T follicular helper cell (primary cell): ENCODE measurements at places on chromosomes 7 and 10.

DNA sequence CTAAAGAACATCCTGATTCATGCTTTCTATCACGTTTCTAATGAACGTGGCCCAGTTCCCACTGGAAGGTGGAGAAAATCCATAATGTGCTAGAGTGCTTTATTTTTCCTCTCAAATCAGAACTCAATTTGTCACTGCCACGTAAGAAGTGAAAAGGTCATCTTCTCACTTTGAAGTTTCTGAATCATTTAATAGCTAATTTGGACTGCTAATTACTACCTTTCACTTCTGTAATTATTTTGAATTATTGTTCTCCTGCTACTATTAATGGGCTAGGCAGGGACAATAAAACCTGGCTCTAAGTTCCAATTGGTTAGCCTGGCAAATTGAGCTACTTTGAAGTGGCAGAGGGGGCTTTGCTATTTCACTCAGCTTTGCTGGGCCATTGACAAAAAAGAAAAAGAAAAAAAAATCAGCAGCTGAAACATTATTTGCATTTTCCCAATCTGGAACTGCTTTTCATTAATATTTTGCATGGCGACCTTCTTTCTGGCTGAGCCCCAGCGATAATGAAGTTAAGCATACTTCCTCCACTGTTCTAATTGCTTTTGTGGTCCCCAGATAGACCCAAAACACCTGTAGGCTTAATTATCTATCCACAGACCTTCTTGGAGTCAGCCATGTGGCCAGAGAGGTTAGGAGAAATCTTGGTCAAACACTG lies 264.2 kb downstream of the SEC23IP start:
- no peak for DNase-seq

DNA sequence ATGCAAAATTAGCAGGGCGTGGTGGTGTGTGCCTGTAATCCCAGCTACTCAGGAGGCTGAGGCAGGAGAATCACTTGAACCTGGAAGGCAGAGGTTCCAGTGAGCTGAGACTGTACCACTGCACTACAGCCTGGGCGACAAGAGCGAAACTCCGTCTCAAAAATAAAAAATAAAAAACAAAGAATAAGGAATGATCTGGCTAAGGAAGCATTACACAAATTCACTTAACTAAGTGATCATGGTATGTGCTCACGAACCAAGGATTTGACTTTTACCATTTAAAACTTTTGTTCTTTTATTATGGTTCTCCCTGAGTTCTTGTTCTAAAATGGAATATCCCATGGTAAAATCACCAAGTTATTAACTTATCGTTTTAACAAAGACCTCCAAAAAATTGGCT lies 71.2 kb downstream of the SIRT1 start:
- no peak for DNase-seq

DNA sequence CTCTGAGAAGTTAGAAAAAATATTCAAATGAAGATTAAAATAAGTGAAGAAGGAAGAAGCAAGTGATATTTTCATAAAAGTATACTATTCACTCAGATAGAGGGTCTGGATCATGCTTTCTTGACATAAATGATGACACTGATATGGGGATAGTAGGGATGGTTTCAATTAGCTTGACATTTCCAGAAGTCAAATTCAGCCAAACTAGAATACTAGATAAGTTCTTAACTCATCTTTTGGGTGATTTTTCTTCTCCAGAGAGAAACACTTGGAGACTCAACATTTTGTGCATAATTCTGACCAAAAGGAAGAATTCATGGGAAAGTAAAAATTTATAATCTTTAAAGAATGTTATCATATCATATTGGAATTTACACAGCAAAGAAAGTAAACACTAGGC lies 152.0 kb upstream of the LRGUK start:
- no peak for DNase-seq

GRCh38 chr10:12807096-12807755 lies 194.3 kb downstream of the CCDC3 start:
- no peak for DNase-seq

DNA sequence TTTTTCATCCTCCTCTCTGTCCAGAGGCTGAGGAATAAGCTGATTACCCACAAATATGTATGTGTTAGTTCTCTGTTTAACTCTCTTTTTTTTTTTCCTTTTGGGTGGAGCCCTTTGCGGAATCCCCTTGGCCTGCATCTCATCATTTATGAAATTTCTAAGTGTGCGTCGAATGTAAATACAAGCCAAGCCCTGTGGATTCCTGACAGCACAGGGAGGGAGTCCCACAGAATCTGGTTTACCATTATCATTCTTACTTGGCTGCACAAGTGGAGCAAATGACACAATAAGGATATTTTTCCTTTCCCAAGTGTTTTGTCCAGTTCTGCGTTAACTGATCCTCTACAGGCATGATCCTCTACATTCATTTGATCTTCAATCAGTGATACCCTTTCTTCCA lies 11.4 kb downstream of the STK31 start:
- DNase-seq: no peak

GRCh38 chr10:63585041-63585440 lies 63.8 kb downstream of the REEP3 start:
- DNase-seq: no peak

DNA sequence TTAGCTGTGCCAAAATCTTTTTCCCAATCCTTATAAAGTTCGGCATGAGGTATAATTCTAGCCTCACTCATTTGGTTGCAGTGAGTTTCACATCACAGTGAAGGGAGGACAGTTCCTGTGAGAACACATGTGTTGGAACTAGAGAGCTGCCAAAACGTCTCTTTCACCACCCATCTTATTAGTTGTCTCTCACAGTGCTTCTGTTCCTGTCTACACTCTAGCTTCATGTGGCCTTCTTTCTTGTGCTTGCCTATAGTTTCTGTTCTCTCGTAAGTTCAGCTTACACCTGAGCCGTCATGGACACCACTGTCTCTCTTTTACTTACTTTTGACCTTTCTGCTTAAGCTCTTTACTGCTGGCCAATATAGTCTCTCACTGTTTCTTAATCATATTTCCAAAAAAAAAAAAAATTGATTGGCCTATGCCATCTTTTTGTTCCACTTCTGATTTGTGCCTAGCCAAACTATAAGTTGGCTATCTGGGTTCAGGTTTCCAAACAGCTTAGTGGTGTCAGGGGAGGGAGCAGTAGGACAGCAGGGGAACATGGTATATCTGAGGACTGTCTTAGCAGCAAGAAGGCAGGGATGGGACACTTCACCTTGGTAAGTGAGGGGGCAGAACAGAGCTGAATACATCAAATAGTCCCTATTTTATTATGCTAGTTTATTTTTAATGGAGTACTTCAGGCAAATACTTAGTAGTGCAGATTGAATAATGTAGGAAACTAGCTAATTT lies 38.0 kb downstream of the ZNRF2 start:
- no peak for DNase-seq

GRCh38 chr7:75723444-75723843 lies 15.3 kb downstream of the HIP1 start:
- DNase-seq: no peak

DNA sequence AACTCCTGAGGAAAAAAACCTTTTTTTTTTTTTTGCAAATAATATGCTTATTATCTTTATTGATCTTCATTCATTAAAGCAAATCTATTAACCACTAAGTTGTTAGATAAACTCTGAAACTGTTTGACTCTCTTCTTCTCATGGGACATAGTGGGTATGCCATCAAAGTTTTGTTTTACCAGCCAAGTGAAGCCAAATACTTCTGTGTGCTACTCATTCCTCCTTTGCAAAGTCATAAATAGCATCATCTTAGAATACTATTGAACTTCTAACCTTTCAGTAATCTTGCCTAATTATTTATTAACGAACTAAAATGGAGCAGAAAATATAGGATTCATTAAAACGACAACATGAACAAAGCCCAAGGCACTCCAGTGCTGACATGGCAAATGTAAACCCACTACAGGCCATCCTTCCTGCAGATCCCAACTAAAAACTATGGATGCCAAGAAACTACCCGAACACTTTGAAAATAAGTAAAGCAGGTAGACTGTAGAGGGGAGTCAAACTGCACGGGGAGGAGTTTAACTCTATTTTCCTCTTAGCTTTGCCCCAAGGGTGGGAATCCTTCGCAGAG lies 61.2 kb upstream of the ODAD2 start:
- no peak for DNase-seq

DNA sequence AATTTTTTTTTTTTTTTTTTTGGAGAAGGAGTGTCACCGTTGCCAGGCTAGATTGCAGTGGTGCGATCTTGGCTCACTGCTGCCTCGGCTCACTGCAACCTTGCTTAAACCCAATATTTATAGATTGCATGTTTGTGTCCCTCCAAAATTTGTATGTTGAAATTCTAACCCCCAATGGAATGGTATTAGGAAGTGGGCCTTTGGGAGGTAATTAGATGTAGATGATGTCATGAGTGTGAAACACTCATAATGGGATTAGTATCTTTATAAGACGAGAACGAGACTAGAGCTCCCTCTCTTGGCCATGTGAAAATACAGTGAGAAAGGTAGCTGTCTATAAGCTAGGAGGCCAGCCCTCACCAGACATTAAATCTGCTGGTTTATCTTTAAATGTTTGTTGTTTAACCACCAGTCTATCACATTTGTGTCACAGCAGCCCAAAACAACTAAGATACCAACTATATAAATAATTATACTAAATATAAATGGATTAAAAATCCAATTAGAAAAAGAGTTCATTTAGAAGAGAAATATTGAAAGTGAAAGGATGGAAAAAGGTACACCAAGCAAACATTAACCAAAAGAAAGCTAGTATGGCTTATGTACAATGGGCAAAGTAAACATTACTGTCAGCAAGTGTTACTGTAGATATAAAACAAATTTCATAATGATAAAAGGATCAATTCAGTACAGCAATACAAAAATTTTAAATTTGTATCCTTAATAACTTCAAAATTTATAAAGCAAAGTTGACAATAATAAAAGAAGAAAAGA lies 9.3 kb downstream of the TCAF1 start:
- DNase-seq: no peak

- DNase-seq: no peak
These were observed 61.7 kb downstream of the AGK start for GRCh38 chr7:141612861-141613260.

GRCh38 chr10:45023426-45023825 lies 22.7 kb downstream of the ZNF22 start:
- DNase-seq: no peak

DNA sequence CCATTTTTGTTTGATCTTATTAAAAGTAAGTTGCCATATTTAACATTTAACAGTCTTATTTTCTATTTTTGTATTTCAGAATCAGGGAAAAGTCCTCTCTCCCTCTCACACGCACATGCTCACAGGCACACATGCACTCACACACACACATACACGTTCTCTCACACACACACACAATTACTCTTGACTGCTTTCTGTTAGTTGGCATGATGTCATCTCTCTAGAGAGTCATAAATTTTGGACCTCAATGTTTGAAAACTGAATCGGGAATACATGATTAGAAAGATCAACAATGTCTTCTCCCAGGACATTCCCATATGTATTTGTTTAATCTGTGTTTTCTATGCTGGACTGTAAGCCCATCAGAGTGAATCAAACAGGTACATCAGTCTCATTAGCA lies 165.7 kb upstream of the AHR start:
- no peak for DNase-seq

DNA sequence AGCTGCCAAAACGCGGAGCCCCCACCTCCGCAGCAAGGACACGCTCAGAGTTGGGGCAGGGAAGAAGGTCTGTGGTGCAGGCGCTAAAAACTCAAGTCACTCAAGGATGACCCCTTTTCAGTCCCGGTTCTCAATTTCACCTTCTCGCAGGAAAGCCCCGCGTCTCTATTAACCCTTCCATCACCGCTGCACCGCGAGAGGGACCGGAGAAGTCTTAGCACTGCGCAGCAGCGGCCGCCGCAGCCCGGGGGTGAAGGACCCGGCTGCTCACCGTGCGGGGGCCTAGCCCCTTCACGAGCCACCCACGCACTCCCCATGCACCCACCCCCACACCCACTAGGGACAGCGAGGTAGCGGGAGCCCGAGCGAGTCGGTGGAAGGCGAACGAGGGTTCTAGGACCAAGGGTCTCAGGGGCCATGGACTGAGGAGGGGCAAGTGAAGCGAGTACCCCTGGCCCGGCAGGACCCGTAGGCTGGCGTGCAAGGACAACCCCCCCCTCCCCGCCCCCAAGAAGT lies 162.9 kb downstream of the SH3PXD2A start:
- no peak for DNase-seq

- DNase-seq: no peak
These were observed 687 bp upstream of the DKK1 start for GRCh38 chr10:52313256-52313932.

- no peak for DNase-seq
These were observed 5.7 kb upstream of the WDR86 start for GRCh38 chr7:151415375-151416105.

DNA sequence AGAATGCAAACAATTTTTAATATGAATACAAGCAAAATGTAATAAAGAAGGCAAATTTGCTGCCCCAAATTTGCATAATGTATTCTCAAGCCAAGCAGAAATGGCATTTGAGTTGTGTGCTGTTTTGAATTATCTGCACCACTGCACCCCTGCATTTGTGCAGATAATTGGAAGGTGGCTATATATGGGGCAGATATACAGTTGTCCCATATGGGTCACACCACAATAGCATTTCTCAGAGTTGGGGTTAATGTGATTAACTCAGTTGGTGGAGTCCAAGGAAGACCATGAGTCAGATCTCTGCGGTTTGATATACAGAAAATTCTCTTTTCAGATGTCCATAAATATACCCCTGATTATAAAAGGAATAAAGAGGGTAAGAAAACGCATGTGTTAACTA lies 68.9 kb upstream of the EXOC4 start:
- no peak for DNase-seq

DNA sequence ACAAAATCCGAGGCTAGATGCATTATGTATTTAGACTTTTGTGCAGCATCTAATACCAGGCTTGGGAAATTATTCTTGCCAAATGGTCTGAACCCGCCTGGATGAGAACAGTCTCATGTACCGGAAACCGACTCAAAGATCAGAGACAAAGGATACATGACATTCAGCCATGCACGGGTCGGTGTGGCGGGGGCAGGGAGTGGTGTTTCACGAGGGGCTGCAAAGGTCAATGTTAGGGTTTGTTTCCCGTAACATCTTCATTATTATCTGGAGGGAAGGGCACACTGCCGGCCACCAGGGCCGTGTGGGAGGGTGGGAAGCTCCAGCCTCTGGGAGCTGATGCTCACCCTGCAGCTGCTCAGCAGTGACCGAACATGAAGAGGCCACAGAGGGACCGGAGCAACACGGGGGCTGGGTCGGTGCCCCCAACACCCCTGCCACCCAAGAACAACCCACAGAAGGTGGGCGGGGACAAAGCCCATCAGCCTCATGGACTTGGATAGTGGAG lies 23.1 kb downstream of the CNPY1 start:
- no peak for DNase-seq

DNA sequence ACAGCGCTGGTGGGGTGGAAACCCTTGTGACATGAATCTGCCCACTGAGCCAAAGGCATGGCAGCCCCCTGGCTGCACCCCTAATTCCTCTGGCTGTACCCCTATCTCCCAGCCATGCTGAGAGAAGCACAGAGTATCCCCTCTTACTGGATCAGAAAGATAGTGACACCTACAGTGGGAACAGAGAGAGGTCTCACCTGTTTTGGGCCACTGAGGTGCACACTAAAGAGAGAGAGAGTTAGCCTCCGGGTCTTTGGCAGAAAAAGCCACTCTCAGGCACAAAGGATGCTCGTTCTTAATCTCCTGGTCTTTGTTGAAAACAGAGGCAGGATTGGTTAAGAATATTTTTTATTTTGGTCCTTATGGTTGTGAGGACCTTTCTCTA lies 11.3 kb downstream of the TSPAN14 start:
- DNase-seq: no peak
